ENCODE measurements at places on chromosomes 11 and 22. TPM values are rescaled to one million over a fixed set of nuclear protein-coding genes. Genes with fewer than 3 reads are reported as not detected.

Gene SMC1B
- total RNA-seq, result not detected

Gene SOX6
- 0.03 TPM for total RNA-seq

Gene FAM111A
- 66.5 TPM for total RNA-seq

Gene PANX3
- not detected for total RNA-seq

Gene SNX32
- total RNA-seq, result 0.41 TPM

Gene P2RX6
- total RNA-seq, result not detected

Gene PAX6
- total RNA-seq, result 0.53 TPM

Gene LGR4
- total RNA-seq, result not detected

Gene NLRP14
- 0.05 TPM for total RNA-seq

Gene LARGE1
- total RNA-seq, result 41.4 TPM

Gene C11orf24
- total RNA-seq, result 74.6 TPM

Gene OR6A2
- not detected for total RNA-seq

Gene GGT5
- total RNA-seq, result not detected

Gene BEST1
- total RNA-seq, result 0.13 TPM

Gene TSPAN18
- 0.96 TPM for total RNA-seq

Gene ZNF280B
- total RNA-seq, result 1.1 TPM
